ENCODE measurements at places on chromosomes 1 and 21.
A peak's percentile ranks its signal among the peaks of the same experiment; 100 is the strongest.

- no peak for DNase-seq
Measured at GRCh38 chr1:187956975-187957374, 1128.2 kb downstream of the PLA2G4A start.

DNA sequence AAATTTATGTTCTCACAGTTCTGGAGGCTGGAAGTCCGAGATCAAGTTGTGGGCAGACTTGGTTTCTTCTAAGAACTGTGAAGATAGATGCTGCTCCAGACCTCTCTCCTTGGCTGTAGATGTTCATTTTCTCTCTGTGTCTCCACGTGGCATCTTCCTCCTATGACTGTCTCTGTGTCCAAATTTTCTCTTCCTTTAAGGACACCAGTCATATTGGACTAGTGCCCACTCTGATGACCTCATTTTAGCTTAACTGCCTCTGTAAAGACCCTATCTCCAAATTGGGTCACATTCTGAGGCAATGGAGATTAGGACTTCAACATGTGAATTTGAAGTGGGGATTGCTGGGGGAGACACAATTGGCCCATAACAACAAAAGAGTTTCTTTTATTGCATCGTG is 125.3 kb upstream of the ETS2 start:
- DNase-seq: no peak

DNA sequence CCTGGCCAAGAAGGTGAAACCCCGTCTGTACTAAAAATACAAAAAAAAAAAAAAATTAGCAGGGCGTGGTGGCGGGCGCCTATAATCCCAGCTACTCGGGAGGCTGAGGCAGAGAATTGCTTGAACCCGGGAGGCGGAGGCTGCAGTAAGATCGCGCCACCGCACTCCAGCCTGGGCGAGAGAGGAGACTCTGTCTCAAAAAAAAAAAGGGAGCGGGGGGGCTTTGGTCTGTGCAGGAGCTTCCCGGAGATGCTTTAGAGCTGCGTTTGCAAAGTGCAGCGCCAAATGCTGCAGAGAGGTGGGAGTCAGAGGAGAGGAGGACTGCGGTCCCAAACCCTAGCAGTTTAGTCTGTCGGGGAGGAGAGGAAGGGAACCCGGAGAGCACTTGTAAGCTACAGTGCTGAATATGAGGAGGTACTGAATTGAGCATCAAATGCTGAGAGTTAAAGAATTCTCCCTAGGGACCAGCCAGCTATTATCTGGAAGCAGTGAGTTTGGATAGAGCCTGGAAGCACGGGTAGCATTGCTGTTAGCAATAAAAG is 569 bp downstream of the FALEC start:
- peak; percentile 29 for DNase-seq

DNA sequence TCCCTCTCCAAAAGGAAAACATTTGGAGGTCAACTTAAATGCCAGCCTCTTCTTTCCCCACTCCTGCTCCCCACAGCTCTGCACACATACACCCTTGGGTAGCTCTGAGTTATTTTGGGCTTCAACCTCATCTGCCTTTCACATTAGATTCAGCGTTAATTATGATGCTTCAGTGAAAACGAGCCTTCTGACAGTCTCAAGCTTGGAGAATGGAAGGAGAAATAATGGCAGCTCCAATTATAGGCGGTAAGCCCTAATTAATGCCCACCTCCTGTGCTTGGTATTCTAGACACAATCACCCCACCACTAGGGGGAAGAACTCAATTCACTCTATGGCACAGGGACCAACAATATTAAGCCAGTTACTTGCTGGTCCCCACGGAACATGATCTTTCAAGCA is 397.9 kb downstream of the BRINP2 start:
- DNase-seq: no peak

DNA sequence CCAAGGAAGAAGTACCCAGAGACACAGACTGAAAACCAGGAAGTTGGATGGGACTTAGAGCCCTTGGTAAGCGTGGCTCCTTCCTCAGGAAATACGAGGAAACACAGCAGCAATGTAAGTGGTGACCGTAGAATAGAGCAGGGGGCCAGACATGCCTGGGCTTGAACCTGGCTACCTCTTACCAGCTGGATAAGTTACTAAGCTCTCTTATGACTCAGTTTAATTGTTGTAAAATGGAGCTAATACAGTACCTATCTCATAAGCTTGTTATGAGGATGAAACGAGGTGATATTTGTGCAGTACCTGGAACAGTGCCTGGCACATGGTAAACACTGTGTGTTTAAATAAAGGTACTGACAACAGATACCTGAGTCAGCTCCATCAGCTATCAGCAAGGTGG is 19.2 kb downstream of the EBNA1BP2 start:
- no peak for DNase-seq

DNA sequence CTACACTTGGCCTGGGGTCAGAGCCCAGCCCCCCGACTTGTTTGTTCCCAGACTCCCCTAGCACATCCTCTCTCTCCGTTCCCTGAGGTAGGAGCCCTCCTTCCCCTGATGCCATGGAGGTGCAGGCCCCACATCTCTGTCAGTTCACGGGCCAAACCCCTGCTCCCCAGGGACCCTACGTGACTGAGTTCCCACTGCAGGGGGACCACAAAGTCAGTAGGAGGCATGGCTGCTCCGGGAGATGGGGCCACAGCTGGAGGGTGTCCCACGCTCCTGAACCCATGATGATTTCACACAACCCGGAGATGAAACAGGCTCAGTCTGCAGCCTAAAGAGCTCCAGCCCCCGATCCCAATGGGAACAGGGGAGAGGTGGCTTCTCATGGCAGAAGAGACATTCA is 272.2 kb downstream of the NPHP4 start:
- no peak for DNase-seq

DNA sequence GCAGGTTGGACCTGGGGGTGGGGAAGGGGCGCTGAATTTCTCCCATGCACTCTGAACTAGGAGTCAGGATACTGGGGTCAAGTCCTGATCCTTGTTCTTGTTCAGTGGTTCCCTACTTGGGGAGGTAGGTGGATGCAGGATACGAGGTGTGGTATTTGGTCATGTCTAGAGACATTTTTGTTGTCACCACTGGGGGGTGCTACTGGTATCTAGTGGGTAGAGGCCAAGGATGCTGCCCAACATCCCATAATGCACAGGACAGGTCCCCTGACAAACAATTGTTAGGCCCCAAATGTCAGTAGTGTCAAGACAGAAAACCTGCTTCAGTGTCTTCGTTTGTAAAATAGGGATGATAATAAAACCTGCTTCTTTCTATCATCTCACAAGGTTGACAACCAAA is 259.0 kb upstream of the FOXD3 start:
- DNase-seq: no peak

GRCh38 chr1:160636547-160636946 is 10.3 kb downstream of the SLAMF1 start:
- no peak for DNase-seq

DNA sequence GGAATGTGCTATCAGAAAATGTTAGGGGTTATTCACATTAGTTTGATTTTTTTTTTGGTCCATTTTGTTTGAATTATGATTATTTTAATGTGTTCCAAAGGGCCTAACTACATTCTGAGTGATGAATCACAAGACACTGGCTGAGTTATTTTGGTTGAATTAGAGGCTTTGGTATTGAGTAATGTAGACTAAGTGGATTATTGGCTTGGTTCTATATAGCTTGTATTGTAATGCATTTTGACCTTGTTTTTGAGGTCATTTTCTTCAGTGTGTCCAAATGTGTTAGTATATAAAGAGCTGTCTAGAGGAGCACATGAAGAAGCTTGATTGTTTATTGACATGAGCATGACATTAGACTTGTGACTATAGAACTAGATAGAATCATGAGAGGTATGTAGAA is 3.4 kb downstream of the ZNF326 start:
- no peak for DNase-seq
